ENCODE measurements at places on chromosomes 5 and 9. TPM values are rescaled to one million over a fixed set of nuclear protein-coding genes. Genes with fewer than 3 reads are reported as not detected.

GRCh38 chr9:34079181-34079580 is 30.5 kb upstream of the UBAP2 start:
- no peak overlapping the region for H3K27ac ChIP-seq
- no peaks in the 10 kb centered on the region for H3K4me1 ChIP-seq
- DNase-seq, result no peak
- H3K27me3 ChIP-seq, result no peaks in the 10 kb centered on the region
- no peaks in the 10 kb centered on the region for H3K36me3 ChIP-seq

- no peak overlapping the region for H3K4me3 ChIP-seq
- no peaks in the 10 kb centered on the region for H3K4me1 ChIP-seq
- H3K27me3 ChIP-seq, result no peaks in the 10 kb centered on the region
- DNase-seq, result no peak
- no peaks in the 10 kb centered on the region for H3K36me3 ChIP-seq
These were observed 116.9 kb upstream of the MRPS30 start for GRCh38 chr5:44691802-44692201.

NEUROG1 gene
- total RNA-seq, result not detected

DNA sequence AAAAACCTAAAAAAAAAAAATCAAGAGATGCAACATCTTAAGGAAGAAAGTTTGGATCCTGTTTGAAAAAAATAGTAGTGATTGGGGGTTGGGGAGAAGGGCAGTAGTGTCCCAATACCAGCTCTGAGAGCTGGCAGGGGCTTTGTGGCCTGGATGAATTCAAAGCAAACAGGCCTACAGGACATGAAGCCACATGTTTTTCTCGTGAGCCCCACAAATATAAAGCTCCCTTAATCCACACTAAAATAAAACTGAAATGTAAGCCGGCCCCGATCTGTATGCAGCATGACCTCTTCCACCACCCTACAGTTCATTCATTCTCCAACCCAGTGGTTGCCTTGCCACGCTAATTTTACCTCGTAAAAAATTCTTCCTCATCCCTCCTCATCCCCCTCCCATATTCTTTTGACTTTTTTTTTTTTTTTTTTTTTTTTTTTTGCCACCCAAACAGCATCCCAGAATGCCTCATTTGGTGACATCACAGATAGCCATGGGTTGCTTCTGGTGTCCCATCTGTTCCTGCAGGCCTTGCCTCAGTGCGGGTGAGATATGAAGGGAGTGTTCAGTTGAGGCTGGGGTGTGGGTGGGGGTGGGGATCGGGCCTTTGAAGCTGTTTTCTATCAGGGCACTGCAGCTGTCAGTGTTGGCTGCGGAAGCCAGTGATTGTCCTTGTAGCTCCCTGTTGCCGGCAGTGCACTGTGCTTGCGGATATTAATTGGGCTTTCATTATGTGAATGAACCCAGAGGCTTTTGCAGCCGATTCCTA is 81.6 kb upstream of the NFIB start:
- H3K4me1 ChIP-seq, result no peaks in the 10 kb centered on the region
- no peak overlapping the region for H3K4me3 ChIP-seq
- no peaks in the 10 kb centered on the region for H3K36me3 ChIP-seq
- H3K27me3 ChIP-seq, result no peaks in the 10 kb centered on the region
- no peak for DNase-seq
- no peak overlapping the region for H3K27ac ChIP-seq

GRCh38 chr5:15634591-15635288 is 134.8 kb downstream of the FBXL7 start:
- no peak overlapping the region for H3K27ac ChIP-seq
- no peaks in the 10 kb centered on the region for H3K27me3 ChIP-seq
- H3K36me3 ChIP-seq, result no peaks in the 10 kb centered on the region
- no peak for DNase-seq
- H3K4me1 ChIP-seq, result no peaks in the 10 kb centered on the region

ZNG1E gene
- total RNA-seq, result 47.9 TPM

DNA sequence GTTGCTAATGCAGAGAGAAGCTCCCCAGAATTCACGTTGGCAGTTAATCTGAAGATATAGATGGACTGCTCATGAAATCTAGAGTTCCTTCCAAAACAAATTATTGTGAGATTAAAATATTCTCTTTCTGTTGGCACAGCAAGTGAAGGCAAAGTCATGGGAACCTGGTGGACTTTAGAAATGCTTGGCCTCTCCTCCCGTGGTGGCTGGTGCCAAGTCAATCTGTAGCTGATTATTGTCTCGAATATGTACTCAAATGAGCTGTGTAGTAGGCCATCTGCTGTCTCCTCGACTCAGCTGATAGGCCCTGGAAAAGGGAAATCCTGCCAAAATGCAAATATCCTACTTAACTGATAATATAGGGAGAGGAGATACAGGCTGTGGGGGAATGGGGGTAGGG is 69.3 kb downstream of the DAPK1 start:
- H3K27ac ChIP-seq, result no peak overlapping the region
- H3K36me3 ChIP-seq, result no peaks in the 10 kb centered on the region
- no peaks in the 10 kb centered on the region for H3K27me3 ChIP-seq
- H3K4me1 ChIP-seq, result no peaks in the 10 kb centered on the region
- DNase-seq, result no peak
- no peak overlapping the region for H3K4me3 ChIP-seq

DNA sequence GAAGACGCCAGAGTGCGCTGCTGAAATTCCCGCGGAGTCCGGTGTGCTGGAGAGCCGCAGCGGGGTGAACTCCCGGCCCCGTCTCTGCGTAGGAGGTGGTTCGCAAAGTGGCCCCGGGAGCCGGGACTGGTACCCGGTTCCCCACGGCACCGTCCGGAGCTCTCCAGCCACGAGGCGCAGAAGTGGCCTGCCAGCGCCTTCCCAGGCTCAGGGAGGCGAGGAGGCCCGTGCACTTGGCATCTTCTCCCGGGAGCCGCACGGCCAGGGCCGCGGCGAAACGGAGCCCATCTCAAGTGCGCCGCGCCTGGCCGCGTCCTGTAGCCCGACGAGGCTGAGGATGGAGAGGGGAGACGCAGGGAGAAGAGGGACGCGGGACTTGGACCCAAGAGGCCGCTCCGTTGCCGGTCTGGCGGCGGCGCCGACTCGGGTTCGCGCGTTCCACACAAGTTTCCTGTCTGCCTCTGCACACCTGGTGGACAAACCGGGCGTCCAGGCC is 1.1 kb upstream of the IRX1 start:
- DNase-seq, result no peak
- no peaks in the 10 kb centered on the region for H3K4me1 ChIP-seq
- no peaks in the 10 kb centered on the region for H3K36me3 ChIP-seq
- H3K27me3 ChIP-seq, result peaks cover 4% of the 10 kb centered on the region
- H3K27ac ChIP-seq, result no peak overlapping the region
- H3K4me3 ChIP-seq, result no peak overlapping the region

NUTM2F gene
- not detected for total RNA-seq

GRCh38 chr5:41539454-41539853 is 29.1 kb upstream of the PLCXD3 start:
- no peaks in the 10 kb centered on the region for H3K36me3 ChIP-seq
- H3K4me1 ChIP-seq, result no peaks in the 10 kb centered on the region
- H3K4me3 ChIP-seq, result no peak overlapping the region
- H3K27ac ChIP-seq, result no peak overlapping the region

JAKMIP2 gene
- total RNA-seq, result 1.8 TPM

- H3K36me3 ChIP-seq, result no peaks in the 10 kb centered on the region
- no peak overlapping the region for H3K4me3 ChIP-seq
- H3K27me3 ChIP-seq, result no peaks in the 10 kb centered on the region
- no peak for DNase-seq
These were observed 42.9 kb downstream of the SPRY4 start for GRCh38 chr5:142281966-142282365.

SMARCA2 gene
- total RNA-seq, result 145 TPM

DNA sequence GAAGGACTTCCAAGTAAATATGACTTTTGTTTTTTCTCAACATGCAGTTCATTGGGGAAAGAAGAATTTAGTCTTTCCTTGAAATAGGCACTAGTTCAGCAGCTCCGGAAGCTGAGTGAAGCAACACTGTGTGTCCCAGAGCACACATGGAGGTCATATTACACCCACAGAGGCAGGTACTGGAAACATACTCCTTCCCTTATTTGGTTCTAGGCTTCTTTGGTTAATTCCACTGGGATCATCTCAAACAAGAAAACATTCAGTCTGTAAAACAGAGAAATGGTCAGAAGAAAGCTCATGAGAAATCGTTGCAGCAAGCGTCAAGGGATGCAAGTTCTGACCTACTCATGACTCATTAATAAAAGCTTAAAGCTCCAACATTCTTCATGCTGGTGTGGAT is 175.1 kb upstream of the PCSK5 start:
- no peaks in the 10 kb centered on the region for H3K27me3 ChIP-seq
- H3K4me3 ChIP-seq, result no peak overlapping the region
- no peaks in the 10 kb centered on the region for H3K4me1 ChIP-seq
- no peak for DNase-seq
- H3K27ac ChIP-seq, result no peak overlapping the region

DNA sequence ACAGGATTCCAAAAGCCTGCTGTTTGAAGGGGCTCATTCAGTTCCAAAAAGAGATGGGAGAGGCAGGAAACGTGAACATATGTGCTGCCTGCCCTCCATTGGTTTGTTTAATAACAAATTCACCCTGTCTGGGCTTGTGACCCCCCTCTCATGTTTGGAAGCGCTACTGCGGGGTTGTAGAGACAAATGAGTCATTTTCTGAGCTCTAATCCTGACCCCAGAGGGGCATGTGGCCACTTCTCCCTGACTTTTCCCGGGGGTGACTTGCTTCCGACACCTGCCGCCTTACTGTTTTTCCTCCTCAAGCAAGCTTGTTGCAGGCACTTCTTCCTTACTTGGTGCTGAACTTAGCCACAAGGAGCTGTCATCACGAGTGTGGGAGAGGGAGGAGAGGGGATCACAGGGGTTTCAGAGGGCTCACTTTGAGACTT is 75.9 kb downstream of the LMNB1 start:
- no peaks in the 10 kb centered on the region for H3K36me3 ChIP-seq
- H3K27ac ChIP-seq, result no peak overlapping the region
- no peak overlapping the region for H3K4me3 ChIP-seq
- no peaks in the 10 kb centered on the region for H3K27me3 ChIP-seq

ADAMTS19 gene
- not detected for total RNA-seq

DNA sequence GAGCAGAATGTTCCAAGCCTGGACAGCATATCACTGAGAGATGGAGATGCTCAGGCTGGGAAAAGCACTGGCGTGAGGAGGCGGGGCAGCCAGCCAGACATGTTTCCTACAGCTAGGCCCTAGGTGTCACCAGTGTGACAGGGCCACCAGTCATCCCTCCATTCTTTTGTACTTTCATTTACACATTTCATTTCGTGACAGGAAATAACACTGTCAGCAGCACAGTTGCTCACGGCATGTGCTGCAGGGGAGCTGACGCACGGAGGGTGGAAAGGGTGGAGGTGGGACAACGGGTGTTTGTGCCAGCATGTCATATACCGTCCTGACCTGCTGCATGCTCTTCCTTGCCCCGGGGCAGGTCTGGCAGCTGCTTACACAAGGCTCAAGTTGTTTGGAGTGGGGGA is 14.8 kb upstream of the CEMIP2 start:
- peaks cover 39% of the 10 kb centered on the region for H3K4me1 ChIP-seq
- peak; percentile 77 for DNase-seq
- H3K27me3 ChIP-seq, result no peaks in the 10 kb centered on the region

- no peak overlapping the region for H3K27ac ChIP-seq
- H3K27me3 ChIP-seq, result no peaks in the 10 kb centered on the region
- DNase-seq, result no peak
- no peak overlapping the region for H3K4me3 ChIP-seq
- no peaks in the 10 kb centered on the region for H3K36me3 ChIP-seq
These were observed 28.7 kb downstream of the CCT5 start for GRCh38 chr5:10278658-10279279.

- peak overlapping the region; percentile 38 for H3K27ac ChIP-seq
- DNase-seq, result no peak
- H3K36me3 ChIP-seq, result no peaks in the 10 kb centered on the region
These were observed 561 bp downstream of the DAPK1 start for GRCh38 chr9:87498046-87498810.

- no peaks in the 10 kb centered on the region for H3K4me1 ChIP-seq
- H3K4me3 ChIP-seq, result no peak overlapping the region
- no peaks in the 10 kb centered on the region for H3K36me3 ChIP-seq
- no peak for DNase-seq
- H3K27me3 ChIP-seq, result no peaks in the 10 kb centered on the region
These were observed 30.0 kb upstream of the SLC12A7 start for GRCh38 chr5:1141834-1142233.

DNA sequence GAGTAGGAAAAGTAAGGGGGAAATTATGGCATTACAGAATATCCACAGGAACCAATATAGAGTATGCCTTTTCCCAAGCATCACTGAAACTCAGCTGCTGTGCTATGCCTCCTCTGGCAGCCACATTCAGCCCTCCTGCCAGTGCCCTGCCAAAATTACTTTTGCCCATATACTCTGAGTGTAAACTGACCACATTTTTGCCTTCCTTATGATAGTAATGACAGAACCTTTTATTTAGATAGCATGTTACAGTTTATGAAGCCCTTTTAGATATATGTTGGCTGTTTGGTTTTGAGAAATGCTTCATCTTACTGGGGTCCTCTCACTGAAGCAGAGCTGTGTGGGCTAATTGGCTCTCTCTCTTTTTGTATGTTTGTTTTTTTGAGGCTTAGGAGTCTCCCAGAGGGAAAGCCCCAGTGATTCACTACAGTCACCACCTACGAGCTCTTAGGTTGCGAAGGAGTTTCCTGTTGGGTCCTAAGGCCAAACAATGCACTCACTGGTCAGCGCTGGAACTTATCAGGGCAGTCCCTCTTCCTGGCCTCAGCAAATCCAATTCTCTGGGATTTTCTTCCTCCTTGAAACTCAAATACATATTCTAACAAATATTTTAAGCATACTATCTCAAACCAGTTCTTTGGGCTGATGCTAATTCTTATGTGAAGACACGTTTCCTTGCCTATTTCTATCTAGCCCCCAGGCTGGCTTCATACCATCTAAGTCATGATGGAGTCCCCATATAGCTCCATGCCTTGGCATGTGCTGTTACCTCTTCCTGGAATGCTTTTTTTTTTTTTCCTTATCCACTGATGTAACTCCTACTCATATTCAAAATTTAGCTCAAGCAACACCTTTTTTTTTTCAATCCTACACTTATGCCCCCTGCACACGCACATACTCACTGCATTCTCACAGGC is 3.7 kb downstream of the PHF24 start:
- H3K36me3 ChIP-seq, result no peaks in the 10 kb centered on the region
- no peak overlapping the region for H3K4me3 ChIP-seq
- DNase-seq, result no peak
- no peaks in the 10 kb centered on the region for H3K4me1 ChIP-seq
- peaks cover 35% of the 10 kb centered on the region for H3K27me3 ChIP-seq

GRCh38 chr9:133691191-133691590 is 47.0 kb downstream of the SARDH start:
- H3K36me3 ChIP-seq, result no peaks in the 10 kb centered on the region
- no peaks in the 10 kb centered on the region for H3K27me3 ChIP-seq
- DNase-seq, result peak; percentile 26
- no peak overlapping the region for H3K27ac ChIP-seq
- H3K4me3 ChIP-seq, result no peak overlapping the region
- no peaks in the 10 kb centered on the region for H3K4me1 ChIP-seq

TAF11L5 gene
- total RNA-seq, result not detected

- DNase-seq, result no peak
- H3K4me1 ChIP-seq, result no peaks in the 10 kb centered on the region
- no peak overlapping the region for H3K4me3 ChIP-seq
- H3K36me3 ChIP-seq, result no peaks in the 10 kb centered on the region
- no peaks in the 10 kb centered on the region for H3K27me3 ChIP-seq
These were observed 515.1 kb downstream of the DMAC1 start for GRCh38 chr9:7284517-7284916.

GRCh38 chr9:86248746-86249145 is 10.7 kb downstream of the C9orf153 start:
- no peak overlapping the region for H3K4me3 ChIP-seq
- no peak overlapping the region for H3K27ac ChIP-seq
- no peaks in the 10 kb centered on the region for H3K4me1 ChIP-seq
- no peaks in the 10 kb centered on the region for H3K36me3 ChIP-seq
